ENCODE measurements at places on chromosomes 1 and 21.

- DNase-seq: peak; percentile 77
Measured at GRCh38 chr1:233240829-233241682, 54.5 kb downstream of the PCNX2 start.

- no peak for DNase-seq
Measured at GRCh38 chr1:64546013-64546412, 76.1 kb downstream of the CACHD1 start.

GRCh38 chr1:183882335-183883167 lies 77.6 kb downstream of the RGL1 start:
- DNase-seq: no peak

DNA sequence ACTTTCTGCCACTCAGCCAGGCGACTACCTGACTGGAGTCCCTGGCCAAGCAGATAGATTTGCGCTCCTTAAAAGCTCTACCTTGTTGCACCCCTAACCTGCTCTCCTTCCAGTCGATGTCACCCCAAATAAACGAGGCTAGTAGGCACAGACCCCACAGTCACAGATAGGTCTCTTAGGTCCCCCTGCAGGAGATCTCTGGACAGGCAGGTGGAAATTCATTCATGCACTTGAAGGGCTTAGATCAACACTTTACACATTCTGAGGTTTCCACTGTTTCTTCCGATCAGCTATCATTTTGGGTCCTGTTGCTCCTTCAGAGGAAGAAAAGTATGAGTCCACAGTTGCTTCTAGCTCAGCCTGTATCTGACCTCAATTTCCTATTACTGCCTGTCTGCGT lies 272.6 kb upstream of the FMN2 start:
- DNase-seq: no peak

DNA sequence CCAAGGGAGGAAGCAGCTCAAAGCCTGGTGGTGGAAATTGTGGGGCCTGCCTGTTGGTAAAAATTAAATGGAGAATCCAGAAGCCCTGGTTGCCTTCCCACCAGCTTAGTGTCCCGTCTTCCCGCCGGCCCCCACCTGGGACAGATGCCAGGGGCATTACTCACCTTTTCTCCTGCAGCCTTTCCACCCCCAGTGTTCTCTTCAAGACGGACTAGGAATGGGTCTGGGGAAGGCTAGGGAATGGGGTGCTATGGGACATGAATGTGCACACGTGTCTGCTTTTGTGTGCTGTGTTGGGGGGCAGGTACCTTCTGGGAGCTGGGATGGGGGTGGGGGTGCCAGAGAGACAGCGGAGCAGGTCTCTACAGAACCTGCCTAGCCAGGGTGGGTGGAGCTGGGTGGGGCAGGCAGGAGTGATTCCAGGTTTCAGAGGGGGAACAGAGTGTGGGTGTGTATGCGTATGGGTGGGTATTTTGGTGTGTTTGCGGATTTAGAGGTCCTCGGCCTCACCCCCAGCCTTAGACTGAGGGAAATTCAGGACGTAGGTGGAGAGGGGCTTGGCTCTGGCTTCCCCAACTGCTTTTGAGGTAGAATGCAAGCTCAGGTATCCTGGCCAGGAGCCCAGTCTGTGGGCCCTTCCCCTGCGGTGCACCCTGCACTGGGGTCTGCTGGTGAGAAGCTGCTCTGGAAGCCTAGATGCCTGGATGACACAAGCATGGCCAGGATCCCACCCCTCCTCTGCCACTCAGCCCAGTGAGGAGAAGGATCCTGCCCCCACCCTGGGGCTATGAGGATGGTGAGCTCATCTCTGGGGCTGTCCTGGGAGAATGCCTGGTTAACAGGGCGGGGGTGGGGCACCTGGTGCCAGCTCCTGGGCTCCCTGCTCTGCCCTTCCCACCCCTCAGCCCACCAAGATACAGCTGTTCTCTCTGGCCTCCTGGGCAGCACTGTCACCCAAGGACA lies 7.8 kb downstream of the VANGL2 start:
- DNase-seq: no peak

GRCh38 chr1:35112668-35113067 lies 33.5 kb downstream of the ZMYM1 start:
- no peak for DNase-seq

DNA sequence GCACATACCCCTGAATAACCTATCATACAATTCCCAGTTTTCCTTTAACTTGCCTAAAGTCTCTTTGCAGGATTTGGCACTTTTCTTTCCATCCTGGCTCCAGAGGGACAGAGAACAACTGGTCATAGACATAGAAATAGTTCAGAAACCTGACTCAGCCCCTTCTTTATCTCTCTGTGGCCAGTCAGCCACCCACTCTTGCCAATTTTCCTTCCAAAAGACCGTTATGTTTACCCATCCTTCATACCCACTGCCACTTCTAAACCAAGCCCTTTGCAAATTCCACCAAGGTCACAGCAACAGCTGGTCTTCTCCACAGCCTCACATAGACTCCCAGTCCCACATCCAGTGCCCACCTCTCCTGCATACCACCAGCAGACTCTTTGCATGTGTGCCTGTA lies 127.2 kb upstream of the FGGY start:
- DNase-seq: no peak

DNA sequence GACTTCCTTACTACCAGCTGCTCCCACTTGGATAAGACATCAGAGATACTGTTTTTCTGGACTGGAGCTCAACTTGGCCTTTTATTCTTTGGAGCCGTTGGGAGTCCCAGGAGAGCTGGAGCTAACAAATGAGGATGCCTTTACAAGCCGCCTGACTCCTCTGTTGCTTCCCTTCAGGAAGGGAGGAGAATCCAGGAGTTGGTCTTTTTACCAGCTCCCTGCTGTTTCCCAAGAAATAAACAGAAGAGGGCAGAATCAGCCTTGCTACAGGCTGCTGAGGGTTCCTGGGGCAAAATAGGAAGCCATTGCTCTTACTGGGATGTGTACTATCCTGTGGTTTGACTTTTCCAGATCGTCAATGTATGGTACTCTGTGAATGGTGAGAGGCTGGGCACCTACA lies 1.5 kb downstream of the EIF3I start:
- DNase-seq: no peak

GRCh38 chr21:42468491-42469131 lies 27.4 kb downstream of the RSPH1 start:
- DNase-seq: no peak

GRCh38 chr1:74504125-74504932 lies 8.1 kb downstream of the LRRC53 start:
- peak; percentile 46 for DNase-seq

DNA sequence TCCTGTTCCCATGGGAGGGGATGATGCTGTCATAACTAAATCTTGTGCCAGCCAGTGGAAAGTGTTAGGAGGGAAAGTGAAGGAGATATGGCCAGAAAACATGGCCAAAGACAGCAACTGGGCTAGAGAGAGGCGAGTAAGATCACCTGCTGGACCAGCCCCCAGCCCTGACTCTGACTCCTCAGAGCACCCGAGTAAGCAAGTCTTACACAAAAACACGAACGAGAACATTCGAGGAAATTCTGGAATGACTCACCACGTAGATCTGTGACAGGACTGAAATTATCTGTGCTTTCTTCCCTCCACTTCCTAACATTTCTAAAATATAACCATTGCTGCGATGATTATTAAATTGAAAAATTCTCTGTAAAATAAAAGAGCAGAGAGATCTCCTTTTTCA lies 9.2 kb downstream of the ZNF496 start:
- no peak for DNase-seq

DNA sequence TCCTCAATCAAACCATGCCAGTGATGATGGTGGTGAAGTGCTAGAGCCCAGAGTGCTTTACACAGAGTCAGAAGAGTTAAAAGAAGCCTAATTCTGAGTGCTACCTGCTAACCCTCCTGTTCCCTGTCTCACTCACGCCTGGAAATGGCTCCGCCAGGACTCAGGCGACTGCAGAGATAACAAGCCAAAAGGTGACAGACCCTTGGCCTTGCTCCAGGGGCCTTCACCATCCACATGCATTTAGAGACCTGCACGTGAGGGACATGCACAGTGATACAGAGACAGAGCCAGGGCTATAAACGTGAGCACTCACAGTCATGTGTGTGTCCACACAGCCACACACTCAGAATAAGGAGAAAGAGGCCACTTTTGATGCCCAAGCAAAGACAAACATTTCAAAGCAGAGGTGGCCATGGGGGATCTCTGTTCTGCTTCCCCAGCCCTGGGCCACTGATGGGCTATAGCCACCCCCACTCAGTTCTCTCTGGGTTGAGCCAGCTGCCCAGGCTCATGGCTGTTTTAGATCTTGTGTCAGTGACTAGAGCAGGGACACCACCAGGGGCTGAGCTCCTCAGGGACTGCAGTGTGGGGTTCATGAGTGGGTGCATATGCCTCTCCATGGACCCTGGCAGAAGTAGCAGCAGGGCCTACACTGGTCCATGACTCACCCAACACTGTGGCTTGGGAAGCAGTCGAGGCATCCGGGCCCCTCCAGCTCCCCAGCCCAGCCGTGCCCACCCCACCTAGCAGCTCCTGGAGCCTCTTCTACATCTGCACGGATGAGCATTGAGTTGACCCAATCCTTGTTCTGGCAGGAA lies 117.2 kb downstream of the EPHB2 start:
- no peak for DNase-seq

- no peak for DNase-seq
Measured at GRCh38 chr21:20258542-20258941, 739.7 kb upstream of the NCAM2 start.

- DNase-seq: no peak
Measured at GRCh38 chr1:50109647-50110075, 941 bp downstream of the ELAVL4 start.

DNA sequence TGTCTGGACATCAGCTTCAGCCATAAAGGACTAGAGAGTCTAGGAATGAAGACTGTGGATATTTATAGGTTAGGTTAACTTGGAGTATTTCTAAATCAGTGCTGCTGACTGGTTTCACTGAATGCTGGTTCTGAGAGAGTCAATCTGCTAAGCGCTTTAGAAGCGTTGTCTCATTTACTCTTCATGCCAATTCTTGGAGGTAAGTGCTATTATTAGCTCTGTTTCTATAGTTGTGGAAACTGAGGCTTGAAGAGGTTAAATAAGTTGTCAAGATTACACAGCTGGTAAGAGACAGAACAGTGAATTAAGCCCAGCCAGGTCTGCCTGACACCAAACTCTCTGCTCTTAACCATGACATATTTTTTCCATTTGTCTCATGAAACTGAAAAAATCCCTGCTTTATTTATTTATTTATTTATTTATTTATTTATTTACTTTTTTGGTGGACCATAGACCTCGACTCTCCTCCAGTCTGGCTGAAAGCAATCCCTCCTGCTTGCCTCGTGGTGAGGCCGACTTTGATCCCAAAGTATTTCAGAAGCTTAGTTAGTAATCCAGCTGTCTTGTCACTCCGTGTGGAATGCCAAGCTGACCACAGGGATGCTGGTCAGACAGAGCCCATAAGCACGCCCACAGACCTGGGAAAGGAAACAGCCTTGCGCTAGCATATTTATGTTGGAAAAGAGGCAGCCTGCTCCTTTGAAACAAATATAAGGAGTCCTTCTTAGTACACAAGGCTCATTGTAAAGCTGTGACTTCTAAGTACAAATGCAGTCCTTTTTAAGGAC lies 16.9 kb downstream of the NTMT2 start:
- peak; percentile 85 for DNase-seq

GRCh38 chr1:8902765-8903164 lies 24.3 kb upstream of the ENO1 start:
- no peak for DNase-seq

DNA sequence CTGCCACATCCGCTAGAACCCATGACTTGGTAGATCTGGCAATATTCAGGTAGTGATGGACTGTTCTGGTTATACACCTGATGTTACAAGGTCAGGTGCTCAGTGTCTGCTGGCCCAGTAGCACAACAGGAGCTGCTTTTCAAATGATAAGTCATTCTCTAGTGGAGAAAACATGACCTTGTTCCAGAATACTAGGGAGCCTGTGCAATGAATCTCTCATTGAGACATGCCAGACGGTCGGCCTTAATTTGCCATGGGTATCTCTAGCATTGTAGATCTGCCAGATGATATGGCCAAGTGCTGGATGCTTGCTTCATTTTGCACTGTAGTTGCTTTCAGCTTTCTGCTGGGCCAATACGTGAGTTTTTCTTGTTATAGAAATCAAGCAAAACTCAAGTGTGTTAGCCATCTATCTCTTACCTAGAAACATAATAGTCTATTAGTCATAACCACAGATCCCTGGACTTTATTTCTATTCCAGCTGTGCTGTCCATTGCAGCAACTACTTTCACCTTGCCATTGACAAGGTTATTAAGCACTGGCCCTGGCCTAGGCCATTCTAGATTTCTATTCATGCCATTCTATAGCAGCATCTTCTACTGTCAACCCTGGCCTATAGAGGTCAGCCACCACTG lies 13.9 kb upstream of the CENPF start:
- no peak for DNase-seq

GRCh38 chr1:150558303-150558704 lies 9.1 kb downstream of the ADAMTSL4 start:
- DNase-seq: no peak

GRCh38 chr21:31921079-31921478 lies 48.3 kb downstream of the HUNK start:
- no peak for DNase-seq

- no peak for DNase-seq
Measured at GRCh38 chr1:237684236-237684635, 206.5 kb downstream of the ZP4 start.

GRCh38 chr1:181397845-181398244 lies 85.5 kb upstream of the CACNA1E start:
- DNase-seq: no peak

DNA sequence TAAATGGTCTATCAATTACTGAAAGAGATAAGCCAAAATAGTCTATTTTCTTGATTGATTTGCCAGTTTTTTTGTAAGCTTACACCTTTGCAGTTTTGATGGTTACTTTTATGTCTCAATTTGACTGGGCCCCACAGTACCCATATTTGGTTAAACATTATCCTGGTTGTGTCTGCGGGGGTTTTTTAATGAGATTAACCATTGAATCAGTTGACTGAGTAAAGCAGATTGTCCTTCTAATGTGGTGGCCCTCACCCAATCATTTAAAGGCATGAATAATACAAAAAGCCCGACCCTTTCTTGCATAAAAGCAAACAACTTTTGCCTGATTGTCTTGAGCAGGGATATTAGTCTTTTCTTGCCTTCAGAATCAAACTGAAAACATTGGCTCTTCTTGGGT lies 650.0 kb upstream of the RGS18 start:
- DNase-seq: no peak

GRCh38 chr1:166843769-166844596 lies 4.7 kb downstream of the POGK start:
- no peak for DNase-seq

DNA sequence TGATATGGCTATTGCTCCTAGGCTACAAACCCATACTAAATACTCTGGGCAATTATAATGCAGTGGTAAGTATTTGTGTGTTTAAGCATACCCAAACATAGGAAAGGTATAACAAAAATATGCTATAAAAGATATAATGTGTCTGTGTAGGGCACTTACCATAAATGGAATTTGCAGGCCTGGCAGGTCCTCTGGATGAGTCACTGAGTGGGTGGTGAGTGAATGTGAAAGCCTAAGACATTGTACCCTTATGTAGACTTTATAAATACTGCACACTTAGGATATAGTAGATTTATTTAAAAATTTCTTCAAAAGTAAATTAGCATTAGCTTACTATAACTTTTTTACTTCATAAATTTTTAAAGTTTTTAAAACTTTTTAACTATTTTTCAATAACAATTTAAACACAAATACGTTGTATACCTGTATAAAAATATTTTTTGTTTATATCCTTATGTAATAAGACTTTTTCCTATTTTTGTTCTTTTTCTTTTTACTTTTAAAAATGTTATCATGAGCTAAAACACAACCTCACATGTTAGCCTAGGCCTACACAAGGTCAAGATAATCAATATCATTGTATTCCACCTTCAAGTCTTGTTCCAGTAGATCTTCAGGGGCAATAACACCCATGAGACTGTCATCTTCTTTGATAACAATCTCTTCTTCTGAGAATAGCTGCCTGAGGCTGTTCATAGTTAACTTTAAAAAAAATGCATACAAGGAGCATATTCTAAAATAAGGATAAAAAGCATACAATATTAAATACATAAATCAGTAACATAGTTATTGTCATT lies 306.3 kb upstream of the RGS18 start:
- DNase-seq: no peak

Data from femur (tissue), 1 donor.